ENCODE measurements at places on chromosomes 7 and 10.

- peak; percentile 20 for DNase-seq
Measured at GRCh38 chr7:121436688-121437087, 40.6 kb upstream of the FAM3C start.

- DNase-seq, result no peak
Measured at GRCh38 chr10:36171556-36171952, 529.5 kb upstream of the FZD8 start.

GRCh38 chr10:27561334-27561733 is 57.2 kb downstream of the RAB18 start:
- no peak for DNase-seq

DNA sequence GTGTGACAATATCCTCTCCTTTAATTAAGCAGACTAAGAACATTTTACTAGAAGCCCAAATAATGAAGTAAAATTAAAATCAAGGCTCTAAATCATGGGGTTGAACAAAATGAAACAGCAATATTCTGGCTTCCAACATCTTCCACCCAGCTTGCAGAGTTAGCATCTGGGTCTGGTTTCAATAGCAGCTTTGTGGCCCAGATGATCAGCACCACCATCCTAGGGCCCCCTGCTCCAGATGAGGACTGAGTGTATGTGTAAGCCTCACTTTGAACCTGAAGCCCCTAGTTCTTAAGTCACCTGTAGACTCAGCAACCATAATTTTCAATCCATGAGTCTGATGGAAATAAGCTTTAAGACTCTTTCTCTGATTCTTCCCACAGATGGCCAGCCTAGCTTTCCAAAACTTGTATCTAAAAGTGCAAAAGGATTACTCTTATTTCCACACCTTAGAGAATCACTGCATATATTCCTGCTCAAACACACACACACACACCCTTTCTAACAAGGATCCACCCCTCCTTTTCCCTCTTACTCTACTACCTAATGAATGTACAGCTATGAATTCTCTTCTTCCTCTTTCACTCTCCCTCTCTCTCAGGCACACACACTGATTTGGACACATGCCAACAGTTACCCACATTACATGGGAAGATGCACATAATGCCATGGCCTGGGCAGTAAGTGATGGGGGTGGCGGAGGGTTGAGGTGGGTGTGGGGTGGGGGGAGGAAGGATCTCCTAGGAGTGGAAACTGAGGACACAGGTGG is 3.5 kb downstream of the DENND11 start:
- DNase-seq, result no peak

- DNase-seq, result no peak
Measured at GRCh38 chr10:29249018-29249417, 39.9 kb upstream of the LYZL1 start.

DNA sequence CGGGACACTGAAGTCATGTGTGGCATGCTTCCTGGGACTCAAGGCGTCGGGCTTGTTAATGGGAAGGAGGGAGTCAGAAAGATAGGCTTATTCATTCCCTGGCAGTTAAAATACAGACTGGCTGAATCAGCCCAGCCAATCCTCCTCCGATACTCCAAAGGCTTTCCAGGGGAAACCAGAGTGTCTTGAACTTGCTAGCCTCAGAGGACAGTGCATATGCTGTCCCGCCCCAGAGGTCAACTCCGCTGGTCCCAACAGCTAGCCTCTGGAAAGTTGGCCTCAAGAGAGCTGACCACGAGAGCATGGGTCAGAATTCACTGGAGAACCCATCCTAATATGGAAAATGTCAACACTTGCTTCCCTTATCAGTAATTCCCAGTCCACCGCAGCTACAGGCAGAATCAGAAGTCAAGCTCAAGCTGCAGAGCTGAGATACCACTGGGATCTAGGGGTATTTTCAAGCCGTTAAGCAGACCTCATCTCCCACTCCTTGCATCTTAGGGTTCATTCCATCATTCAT is 43.0 kb downstream of the ELMO1 start:
- no peak for DNase-seq

- DNase-seq, result no peak
Measured at GRCh38 chr10:92131275-92131820, 159.5 kb downstream of the CPEB3 start.

All from WTC11 (cell line).